ENCODE measurements at places on chromosomes 7 and 10.

- no peak for DNase-seq
Measured at GRCh38 chr10:25505466-25505865, 330.7 kb downstream of the GPR158 start.

DNA sequence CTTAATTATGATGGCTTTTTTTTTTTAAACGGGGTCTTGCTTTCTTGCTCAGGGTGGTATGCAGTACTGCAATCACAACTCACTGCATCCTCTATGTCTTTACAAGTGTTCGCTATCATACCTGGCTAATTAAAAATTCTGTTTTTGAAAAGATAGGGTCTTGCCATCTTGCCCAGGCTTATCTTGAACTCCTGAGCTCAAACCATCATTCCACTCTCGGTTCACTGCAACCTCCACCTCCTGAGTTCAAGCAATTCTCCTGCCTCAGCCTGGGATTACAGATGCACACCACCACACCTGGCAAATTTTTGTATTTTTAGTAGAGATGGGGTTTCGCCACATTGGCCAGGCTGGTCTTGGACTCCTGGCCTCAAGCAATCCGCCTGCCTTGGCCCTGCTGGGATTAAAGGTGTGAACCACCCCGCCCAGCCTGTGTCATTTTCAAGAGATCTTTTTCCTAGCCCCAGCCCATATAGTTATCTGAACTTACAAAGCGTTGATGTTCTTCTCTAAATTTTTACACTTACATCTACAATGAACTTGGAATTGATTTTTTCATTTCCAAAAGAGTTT lies 6.0 kb downstream of the HNRNPF start:
- DNase-seq = no peak

DNA sequence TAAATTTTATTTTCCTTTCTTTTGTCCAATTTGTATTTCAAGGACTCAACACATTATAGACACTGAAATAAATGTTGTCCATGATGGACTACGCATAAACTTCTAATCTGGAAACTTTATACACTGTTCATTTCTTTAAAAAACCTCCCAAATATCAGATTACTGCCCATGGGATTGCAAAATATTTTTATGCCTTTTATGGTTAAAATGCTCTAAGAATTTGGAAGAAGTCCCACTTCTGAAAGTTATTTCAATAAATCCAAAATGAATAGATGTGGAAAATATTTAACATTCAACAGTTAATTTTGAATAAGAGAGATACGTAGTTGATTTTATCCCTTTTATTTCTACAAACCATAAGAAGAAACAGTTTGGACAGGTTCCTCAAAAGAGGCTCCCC lies 46.1 kb downstream of the CABCOCO1 start:
- DNase-seq = no peak

GRCh38 chr7:113281223-113281622 lies 162.9 kb upstream of the SMIM30 start:
- no peak for DNase-seq

DNA sequence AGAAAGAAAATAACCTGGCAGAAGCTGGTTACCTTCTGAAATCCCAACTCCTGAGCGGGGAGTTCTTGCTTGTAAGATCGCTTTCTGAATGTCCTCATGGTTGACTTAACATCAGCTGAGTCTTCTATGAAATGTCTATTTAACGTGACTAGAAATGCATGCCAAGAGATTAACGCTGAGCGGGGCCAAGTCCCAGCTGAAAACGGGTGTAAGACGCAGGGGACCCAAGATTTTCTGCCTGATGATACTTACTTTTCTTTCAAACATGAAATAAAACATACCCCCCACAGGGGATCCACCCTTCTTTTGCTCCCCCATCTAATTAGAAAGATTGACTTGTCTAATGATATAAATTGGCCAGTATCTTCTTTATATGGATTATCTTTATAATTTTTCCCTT lies 14.9 kb downstream of the OR9A2 start:
- no peak for DNase-seq

DNA sequence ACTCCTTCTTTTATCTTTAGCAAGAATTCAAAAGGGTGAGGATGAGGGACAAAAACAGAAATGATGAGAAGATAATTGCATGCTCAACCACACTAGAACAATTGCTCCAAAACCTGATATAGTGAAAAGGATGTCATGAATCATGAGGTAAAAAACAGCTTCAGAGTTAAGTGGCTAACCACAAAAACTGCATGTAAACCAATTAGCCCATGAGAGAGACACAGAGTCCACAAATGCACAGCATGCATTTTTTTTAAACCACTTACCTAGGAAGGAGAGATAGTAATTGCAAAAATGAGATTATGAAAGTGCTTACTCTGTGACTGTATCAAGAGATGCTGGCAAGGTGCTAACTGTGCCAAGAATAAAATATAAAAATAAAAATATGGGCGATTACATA lies 132.9 kb downstream of the MBL2 start:
- no peak for DNase-seq

- peak; percentile 40 for DNase-seq
Measured at GRCh38 chr7:36265680-36266079, 112.6 kb downstream of the EEPD1 start.

- DNase-seq = no peak
Measured at GRCh38 chr7:130703851-130704250, 17.5 kb upstream of the TSGA13 start.

DNA sequence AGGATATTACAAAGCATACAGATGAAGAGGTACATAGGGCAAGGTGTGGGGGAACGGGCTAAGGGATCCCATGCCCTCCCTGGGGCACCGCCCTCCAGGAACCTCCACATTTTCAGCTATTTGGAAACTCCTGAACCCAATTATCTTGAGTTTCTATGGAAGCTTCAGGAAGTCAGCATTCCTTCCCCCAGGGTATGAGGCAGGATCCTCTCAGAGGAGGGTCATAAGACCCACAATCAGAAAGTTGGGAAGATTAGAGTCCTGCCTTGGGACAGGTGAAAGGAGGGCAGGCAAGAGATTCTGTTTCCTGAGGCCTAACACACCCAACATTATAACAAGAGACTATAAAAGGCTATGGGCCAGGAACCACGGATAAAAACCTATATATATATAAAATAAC lies 98.0 kb downstream of the RALA start:
- no peak for DNase-seq

DNA sequence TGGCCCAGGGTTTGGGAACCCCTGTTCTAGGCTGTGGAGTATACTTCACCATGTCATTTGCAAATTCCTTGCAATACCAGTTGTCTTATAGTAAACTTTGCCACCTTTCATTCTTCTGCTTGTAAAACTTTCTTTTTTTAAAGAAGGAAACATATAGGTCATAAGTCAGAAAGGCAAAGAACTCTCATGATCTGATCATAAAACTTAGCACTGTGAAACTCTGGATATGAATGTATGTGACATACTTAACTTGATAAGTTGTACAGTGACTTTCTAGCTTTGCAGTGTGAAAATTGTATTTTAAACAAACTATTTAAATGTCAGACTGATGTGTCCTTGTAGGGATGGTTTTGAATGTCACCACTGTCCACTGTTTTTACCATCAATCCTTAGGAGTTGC lies 31.0 kb upstream of the SAMD9L start:
- DNase-seq = no peak

DNA sequence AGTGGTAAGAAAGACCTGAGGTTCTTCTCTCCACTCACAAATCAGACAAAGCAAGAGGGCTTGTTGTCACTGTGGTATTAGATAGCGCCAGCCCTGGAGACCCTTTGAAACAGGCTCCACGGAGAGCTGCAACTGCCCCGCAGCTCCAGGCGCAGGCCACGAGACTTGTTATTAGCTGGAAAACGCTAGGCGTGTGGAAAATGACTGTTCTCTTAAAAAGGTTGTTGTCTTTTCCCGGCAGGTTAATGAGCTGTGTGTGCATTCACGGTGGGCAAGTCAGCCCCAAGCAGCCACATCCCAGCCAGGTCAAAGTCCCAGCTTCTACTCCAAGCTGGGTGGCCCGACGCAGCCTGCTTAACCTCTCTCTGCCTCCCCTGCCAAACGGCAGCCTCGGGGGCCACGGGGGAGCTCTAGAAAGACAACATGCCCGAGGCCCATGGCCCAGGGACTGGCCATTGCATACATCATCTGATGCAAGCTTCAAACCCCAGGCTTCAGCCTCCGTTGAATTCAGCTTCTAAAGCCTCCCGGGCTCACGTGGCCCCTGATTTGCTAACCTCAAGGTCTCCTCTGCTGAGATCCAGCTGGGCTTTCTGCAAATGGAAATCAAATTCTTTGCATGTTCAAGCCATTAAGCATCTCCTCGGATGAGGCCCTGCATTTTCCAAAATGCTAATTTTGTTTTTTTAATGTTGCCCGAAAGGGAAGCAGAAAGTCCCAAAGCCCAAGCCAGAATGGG lies 61.3 kb upstream of the DNAAF5 start:
- DNase-seq = peak; percentile 8

DNA sequence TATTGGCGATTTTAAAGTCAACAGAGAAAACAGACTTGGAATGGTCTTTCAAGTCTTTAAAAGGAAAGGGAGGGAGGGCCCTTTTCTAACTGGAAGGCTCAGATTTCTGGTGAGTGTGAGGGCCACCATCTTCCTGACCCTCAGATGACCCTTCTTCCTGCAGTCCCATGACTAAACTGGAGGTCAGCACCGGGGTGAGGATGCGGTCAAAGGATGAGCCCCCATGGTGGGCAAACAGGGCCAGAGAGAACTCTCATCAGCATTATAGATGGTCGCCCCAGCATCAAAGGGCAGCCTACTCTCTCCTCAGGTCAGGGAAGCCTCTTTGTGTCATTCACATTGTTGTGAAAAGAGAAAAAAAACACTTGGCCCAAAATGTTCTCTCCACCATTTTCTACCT lies 219.2 kb downstream of the LRMDA start:
- no peak for DNase-seq

DNA sequence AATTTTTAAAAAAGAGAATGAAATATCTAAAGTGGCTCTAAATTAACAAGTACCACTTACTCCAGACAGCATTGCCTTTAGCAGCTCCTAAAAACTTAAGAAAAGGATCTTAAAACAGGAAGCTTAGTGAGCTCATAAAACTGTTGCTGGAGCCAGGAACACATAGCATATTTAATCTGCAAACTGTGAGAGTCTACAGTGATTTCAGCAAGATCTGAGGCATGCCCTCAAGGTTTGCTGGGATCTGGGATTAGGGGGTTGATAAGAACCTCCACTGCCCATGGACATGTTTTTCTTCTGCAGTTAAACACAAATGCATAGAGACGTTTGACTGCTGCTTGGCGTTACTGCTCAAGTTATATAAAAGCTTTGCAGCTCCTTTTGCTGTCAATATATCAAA lies 3.8 kb downstream of the GLI3 start:
- DNase-seq = no peak

DNA sequence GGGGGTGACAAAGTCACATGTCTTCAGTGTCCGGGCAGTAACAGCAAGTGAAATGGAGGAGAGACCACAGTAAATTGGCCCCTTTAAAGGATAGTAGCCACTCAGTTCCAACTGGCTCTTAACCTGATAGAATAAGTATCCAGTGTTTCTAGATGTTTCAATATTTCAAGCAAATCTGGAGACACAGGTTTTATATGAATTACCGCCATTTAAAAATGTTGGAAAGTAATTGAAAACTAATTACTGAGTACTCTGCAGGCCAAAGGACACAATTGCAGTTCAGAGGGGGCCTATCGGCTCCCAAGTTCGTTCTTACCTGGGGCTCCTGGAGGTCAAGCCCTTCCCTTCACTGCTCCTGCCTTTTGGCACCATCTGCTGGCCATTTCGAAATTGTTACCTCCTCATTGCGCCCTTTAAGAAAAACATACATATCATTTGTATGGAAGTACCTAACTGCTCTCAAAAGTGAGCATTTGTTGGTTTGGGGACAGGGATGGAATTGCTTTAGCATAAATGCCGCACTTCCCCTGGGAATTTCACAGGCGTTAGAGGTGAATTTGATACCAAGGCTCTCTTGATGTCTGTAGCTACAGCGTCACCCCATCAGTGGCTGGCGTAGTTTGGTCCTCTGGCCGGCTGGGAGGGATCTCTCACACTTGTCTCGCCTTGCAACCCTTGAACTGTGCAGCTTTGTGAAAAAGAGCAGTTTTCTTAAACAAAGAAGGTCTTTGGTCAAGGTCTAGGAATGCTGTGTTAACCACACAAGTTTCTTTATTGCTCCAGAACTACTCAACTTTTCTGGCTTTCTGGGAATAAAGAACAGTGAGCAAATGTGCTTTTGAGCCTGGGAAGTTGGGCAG lies 220.0 kb downstream of the ARHGAP21 start:
- peak; percentile 63 for DNase-seq

GRCh38 chr7:21939858-21940372 lies 5.8 kb downstream of the CDCA7L start:
- no peak for DNase-seq

GRCh38 chr10:25382029-25382810 lies 207.4 kb downstream of the GPR158 start:
- no peak for DNase-seq

GRCh38 chr7:44194069-44194468 lies 4.8 kb upstream of the GCK start:
- no peak for DNase-seq

DNA sequence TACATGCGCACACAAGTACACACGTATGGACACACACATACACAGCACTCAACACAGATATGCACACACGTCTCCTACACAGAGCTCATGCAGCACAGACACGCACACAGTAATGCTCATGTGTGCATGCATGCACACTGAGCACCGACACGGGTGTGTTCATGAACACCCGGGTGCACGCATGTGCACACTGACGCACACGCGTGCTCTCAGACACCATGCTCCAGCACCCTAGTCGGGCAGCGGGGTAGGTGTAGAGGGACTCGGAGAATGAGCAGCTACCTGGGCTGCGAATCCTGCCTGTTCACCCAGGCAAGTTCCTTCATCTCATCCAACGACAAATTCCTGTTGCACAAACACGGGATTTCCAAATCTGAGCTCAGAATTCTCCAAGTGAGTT lies 184.7 kb downstream of the MAD1L1 start:
- no peak for DNase-seq

Measured in HepG2 (cell line).